Stimulated activated memory B cell treated with anti-CD40 and anti-IgM and Interleukin-4, amounts not matched to agents 10 μg/mL and 1 μg/mL and 100 μg/mL, for 72 hours (primary cell): ENCODE measurements at places on chromosomes 3 and 15.

DNA sequence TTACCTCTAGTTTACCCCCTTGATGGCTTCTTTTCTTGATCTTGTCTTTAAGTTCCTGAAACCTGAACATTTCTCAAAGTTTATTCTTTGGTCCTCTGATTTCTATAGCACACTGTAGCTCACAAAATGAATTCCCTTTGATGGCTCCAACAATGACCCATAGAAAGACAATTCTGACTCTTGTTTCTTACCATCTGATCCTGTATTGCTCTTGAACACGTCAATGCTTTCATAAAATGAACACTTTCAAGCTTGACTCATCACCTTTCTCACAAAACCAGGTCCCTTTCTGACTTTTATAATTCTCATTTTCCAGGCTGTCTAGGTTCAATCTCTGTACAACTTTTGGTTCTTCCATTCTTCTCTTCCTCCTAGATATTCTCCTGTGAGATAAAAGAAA is 5.7 kb upstream of the GAP43 start:
- no peak for ATAC-seq

GRCh38 chr3:149299938-149300801 is 33.3 kb downstream of the TM4SF18 start:
- no peak for ATAC-seq

GRCh38 chr3:14157951-14158350 is 20.4 kb downstream of the XPC start:
- no peak for ATAC-seq

GRCh38 chr15:88938802-88939485 is 25.8 kb upstream of the MFGE8 start:
- ATAC-seq: no peak

DNA sequence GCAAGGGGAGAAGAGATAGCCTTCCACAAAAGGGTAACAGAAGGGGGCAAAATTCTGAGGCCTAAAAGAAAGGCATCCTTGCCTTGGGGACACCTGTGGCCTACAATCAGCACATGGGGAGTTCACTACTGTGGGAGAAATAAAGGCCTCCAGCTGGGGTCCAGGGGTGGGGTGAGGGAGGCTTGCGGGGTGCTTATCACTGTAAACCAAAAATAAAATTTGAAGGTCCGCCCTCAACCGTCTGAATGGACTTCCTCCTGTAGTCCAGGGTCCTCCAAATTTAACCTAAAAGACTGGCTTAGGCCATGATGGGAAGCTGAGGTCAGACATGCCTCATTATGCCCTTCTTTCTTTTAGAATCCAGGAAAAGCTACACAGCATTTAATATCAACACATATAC is 2.1 kb upstream of the POLR2M start:
- ATAC-seq: no peak

DNA sequence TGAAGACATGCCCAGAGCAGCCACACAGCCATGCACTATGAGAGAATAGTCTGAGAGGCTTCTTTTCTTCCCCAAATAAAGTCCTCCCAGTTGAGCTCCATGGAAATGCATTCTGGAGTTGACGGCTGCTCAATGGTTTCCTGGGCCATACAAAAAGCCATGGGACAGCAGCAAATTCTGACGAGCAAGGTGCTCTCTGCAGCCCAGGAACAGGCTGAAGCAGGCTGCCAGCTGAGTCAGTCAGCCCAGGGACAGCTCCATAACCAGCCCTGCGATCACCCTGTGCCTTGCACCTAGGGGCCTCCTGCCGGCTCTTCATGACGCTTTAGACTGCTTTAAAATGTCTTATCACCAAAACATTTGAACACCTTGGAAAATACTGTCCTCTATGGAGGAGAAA is 256.3 kb upstream of the CHRNA7 start:
- no peak for ATAC-seq

- no peak for ATAC-seq
Observed at GRCh38 chr3:11168881-11169805, 14.8 kb downstream of the HRH1 start.

DNA sequence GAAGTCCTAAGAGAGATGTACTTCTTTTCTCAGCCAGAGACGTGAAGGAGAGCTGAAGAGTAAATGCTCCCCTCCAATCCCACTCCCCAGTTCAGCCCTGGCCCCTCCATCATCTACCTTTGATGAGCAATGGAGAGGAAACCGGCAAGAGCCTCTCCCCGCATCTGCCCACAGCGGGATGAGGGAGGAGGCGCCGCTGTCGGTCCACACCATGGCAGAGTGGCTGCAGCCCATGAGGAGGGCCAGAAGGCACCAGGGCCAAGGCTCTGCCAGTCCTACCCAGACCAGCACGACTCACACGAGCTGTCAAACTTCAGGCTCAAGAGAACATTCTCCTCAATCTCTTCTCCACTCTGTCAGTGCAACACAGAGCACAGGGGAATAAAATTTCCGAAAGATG is 129.8 kb downstream of the OSBPL10 start:
- ATAC-seq: no peak

GRCh38 chr3:52221563-52222318 is 3.7 kb downstream of the TLR9 start:
- no peak for ATAC-seq
